Tibial nerve (tissue), 4 donors: ENCODE measurements at places on chromosomes 4 and X. TPM values are rescaled to one million over a fixed set of nuclear protein-coding genes. Genes with fewer than 3 reads are reported as not detected.

HELT gene
- not detected for total RNA-seq

RBM47 gene
- total RNA-seq = 93.9 TPM

RAPGEF2 gene
- 77.4 TPM for total RNA-seq

GUCY1A1 gene
- total RNA-seq = 9.2 TPM

UCP1 gene
- total RNA-seq = not detected

UGT2A1 gene
- total RNA-seq = not detected

ANXA5 gene
- 271 TPM for total RNA-seq

- H3K36me3 ChIP-seq = no peaks in the 10 kb centered on the region
- H3K27ac ChIP-seq = peak overlapping the region; percentile 79
- DNase-seq = no peak
- peaks cover 6% of the 10 kb centered on the region for H3K27me3 ChIP-seq
These were observed 2.4 kb downstream of the FRAS1 start for GRCh38 chr4:78059524-78059889.

DNA sequence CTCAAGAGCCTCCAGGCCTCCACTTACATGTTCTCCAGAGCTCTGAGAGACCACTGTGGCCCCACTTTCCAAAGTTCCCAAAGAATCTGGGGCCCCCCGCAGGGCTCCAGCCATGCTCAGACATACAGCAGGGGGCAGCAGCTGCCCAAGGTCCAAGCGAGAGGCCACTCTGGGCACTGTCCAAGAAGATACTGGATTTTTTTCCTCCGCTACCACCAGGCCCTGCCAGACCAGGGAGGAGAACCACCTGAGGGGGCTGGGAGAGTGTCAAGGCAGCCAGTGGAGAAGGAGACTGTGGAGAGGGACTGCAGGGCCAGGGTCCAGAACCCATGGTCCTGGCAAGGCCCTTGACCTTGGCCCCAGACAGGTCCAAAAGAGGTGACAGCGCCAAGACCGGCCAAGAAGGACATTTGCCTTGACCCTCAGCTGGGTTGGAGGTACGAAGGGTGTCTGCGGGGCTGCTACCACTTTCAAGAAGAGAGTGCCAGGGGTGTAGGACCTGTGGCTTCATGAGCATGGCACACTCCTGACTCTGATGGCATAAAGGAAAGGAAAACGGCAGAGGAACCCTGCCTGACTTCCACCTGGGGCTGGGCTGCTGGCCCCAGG is 5.3 kb downstream of the EMD start:
- no peak for DNase-seq
- no peak overlapping the region for H3K27ac ChIP-seq
- H3K27me3 ChIP-seq = no peaks in the 10 kb centered on the region
- no peaks in the 10 kb centered on the region for H3K36me3 ChIP-seq
- H3K4me1 ChIP-seq = no peaks in the 10 kb centered on the region
- H3K4me3 ChIP-seq = no peak overlapping the region

DNA sequence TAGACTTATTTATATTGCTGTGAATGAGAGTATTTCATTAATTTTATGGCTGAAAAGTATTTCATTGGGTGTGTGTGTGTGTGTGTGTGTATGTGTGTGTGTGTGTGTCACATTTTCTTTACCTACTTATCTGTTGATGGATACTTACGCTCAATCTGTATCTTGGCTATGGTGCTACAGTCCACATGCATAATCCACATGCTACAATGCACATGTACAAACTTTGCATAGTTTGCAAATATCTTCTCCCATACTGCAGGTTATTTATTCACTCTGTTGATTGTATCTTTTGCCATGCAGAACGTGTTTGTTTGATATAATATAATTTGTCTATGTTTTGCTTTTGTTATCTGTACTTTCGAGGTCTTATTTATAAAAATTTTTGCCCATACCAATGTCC is 167.8 kb downstream of the RAB28 start:
- H3K36me3 ChIP-seq = no peaks in the 10 kb centered on the region
- H3K27ac ChIP-seq = no peak overlapping the region
- DNase-seq = no peak

DNA sequence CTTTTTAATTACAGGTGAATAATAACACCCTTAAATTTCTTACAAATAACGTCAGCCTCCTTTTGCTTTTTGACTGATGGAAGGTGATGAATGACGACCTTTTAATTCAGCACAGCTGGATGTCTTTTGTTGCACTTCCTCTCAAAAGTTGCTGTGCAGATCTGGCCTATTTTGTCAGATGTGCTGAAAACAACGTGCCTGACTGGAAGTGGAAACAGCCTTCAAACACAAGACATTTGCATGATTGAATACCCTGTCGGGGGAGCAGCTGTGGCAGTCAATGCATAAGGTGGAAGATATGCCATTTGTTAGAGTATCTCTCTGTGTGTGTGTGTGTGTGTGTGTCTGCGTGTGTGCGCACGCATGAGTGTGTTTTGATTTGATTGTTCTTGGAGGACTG is 579.7 kb downstream of the SPRY1 start:
- no peak for DNase-seq
- no peaks in the 10 kb centered on the region for H3K36me3 ChIP-seq
- no peak overlapping the region for H3K4me3 ChIP-seq

DNA sequence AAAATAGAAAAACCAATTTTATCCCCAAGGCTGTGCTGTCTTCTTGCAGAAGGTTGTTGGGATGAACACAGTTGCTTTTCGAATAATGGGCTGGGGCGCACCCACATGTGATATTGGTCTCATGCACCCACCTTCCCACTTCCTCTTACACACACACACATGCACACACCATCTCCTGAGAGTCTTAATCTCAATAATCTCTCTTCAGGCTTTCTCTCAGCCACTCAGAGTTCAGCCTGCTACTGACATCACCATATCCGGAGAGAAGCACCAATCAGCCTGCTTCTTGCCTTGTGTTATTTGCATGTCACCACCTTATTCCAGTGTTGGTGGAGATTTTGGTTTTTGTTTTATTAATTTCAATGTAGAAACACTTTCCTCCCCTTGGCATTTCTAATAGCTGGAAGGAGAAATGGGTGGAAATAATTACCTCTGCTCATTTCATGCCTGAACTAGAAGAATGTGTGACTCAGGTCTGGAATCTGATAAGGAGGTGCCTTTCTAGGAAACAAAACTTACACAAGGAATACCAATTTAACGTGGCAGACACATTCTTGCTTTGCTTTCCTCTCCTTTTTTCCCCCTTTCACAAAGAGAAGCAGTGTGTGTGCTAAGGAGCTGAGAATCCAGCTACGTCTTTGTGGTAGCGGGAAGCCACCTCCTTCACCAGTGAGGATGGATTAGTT is 400.2 kb downstream of the MID1IP1 start:
- no peaks in the 10 kb centered on the region for H3K4me1 ChIP-seq
- no peak overlapping the region for H3K4me3 ChIP-seq
- DNase-seq = no peak
- no peaks in the 10 kb centered on the region for H3K36me3 ChIP-seq
- H3K27me3 ChIP-seq = no peaks in the 10 kb centered on the region
- no peak overlapping the region for H3K27ac ChIP-seq

- no peaks in the 10 kb centered on the region for H3K27me3 ChIP-seq
- H3K27ac ChIP-seq = no peak overlapping the region
- no peak overlapping the region for H3K4me3 ChIP-seq
These were observed 2.6 kb downstream of the HEPH start for GRCh38 chrX:66166671-66167070.

- peaks cover 60% of the 10 kb centered on the region for H3K4me1 ChIP-seq
- H3K4me3 ChIP-seq = no peak overlapping the region
- H3K27ac ChIP-seq = peak overlapping the region; percentile 100
These were observed 3.6 kb downstream of the OTUD4 start for GRCh38 chr4:145176641-145177432.

DNA sequence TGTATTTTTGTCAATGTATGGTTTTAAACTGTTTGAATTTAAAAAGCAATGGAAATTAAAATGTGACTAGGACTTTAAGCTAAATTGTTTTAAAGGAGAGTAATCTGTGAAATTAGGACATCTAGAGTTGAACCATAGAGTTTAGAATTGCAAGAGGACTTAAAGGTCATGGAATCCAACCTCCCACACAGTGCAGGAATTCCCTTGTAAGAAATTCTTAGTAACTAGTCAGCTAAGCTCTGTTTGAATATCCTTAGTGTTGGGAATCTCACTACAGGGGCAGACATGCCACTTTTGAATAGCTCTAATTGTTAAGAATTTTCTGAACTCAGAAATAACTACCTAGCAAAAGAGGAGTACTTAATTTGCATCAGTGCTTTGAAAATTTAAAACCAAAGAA is 292.9 kb downstream of the IL1RAPL1 start:
- H3K27ac ChIP-seq = no peak overlapping the region
- no peaks in the 10 kb centered on the region for H3K4me1 ChIP-seq
- no peak overlapping the region for H3K4me3 ChIP-seq
- no peaks in the 10 kb centered on the region for H3K27me3 ChIP-seq
- no peaks in the 10 kb centered on the region for H3K36me3 ChIP-seq

DNA sequence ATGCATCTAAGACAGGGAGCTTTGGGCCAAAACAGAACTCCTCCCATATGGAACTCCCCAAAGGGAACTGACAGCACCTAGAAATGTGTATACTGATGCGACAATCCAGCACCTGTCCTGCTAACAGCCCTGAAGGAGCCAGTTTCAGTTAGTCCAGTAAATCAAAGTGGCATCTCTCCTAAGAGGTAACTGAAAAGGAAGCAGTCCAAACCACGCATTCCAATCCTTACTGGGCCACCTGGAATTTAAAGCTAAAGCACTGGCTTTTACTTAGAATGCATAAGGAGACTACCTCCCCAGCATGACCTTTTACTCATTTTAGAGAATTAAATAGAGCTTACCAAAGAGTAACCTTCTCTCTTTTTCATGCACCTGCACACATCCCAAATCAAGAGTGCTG is 586.8 kb upstream of the PITX2 start:
- H3K4me3 ChIP-seq = no peak overlapping the region
- no peak overlapping the region for H3K27ac ChIP-seq

- H3K36me3 ChIP-seq = no peaks in the 10 kb centered on the region
- no peaks in the 10 kb centered on the region for H3K27me3 ChIP-seq
- no peak overlapping the region for H3K27ac ChIP-seq
- no peak overlapping the region for H3K4me3 ChIP-seq
- no peaks in the 10 kb centered on the region for H3K4me1 ChIP-seq
- no peak for DNase-seq
These were observed 37.1 kb downstream of the HEPH start for GRCh38 chrX:66200855-66201795.

DNA sequence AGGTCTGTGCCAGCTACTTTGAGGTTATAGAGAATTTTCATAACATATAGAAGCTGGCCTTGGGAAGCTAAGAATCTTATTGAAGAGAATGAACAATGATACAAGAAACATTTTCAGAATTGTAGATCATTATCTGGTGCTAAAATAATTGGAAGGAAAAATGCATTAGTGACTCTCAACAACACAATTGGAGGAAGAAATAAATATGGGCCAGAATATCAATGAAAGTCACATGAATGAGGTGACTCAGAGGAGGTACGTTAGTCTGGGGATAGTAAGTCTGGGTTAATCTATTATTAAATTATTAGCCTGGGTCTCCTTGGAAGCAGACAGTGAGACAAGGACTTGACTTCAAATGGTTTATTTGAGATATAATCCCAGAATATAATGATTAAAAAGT is 529.3 kb upstream of the SLIT2 start:
- H3K27me3 ChIP-seq = no peaks in the 10 kb centered on the region
- no peak for DNase-seq
- no peaks in the 10 kb centered on the region for H3K36me3 ChIP-seq
- H3K4me1 ChIP-seq = no peaks in the 10 kb centered on the region
- no peak overlapping the region for H3K4me3 ChIP-seq
- H3K27ac ChIP-seq = no peak overlapping the region

DNA sequence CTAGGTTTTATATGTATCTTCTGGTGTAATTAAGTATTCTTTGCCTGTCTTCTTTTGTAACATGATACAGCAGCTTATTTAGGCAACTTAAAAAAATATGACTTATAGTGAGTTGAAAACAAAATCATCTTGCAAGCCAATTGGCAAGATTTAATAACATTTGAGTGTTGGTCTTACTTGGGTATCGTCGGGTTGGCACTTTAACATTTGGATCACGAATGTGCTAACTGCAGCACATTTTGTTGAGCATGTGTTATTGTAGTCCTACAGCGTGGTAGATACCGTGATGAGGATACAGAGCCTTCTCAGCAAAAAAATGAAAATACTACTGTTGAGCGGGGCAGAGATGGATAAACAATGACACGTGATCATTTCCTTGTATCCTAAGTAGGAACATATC is 295.3 kb downstream of the ARHGAP10 start:
- no peak overlapping the region for H3K4me3 ChIP-seq
- DNase-seq = no peak
- no peak overlapping the region for H3K27ac ChIP-seq
- no peaks in the 10 kb centered on the region for H3K27me3 ChIP-seq
- H3K36me3 ChIP-seq = no peaks in the 10 kb centered on the region

- DNase-seq = no peak
- no peaks in the 10 kb centered on the region for H3K36me3 ChIP-seq
- no peak overlapping the region for H3K4me3 ChIP-seq
- H3K4me1 ChIP-seq = no peaks in the 10 kb centered on the region
- H3K27me3 ChIP-seq = no peaks in the 10 kb centered on the region
These were observed 244.1 kb downstream of the GPC3 start for GRCh38 chrX:133741303-133741702.
